Stimulated activated CD4-positive, alpha-beta T cell treated with anti-CD3 and anti-CD28 coated beads, Interleukin-1b, Interleukin-23, amount 100 ng/mL, for 48 hours (primary cell): ENCODE measurements at places on chromosomes 16 and 17.

DNA sequence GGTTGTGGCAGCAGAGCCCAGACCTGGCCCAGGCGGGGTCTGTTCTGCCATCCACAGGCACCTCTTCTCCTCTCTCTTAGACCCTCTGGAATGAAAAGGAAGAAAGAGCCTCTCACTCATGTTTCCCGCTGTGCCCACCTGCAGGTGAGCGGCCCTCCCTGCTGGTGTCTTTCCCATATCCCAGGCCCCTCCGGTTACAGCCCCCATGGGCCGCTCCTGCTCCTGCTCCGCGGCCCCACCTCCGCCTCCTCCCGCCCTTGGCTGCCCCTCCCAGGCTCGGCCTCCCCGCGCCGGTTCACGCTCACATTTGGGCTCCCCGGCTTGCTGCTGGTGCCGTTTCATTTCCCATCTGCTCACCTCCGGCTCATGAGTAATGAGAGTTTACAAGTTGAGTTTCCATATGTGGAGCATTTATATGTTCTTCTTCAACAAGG lies 98.7 kb upstream of the SDK2 start:
- DNase-seq, result no peak

- DNase-seq, result no peak
These were observed 14.5 kb upstream of the KRT222 start for GRCh38 chr17:40679523-40679907.

- DNase-seq, result no peak
These were observed 92.8 kb downstream of the GAS7 start for GRCh38 chr17:10105513-10106001.

DNA sequence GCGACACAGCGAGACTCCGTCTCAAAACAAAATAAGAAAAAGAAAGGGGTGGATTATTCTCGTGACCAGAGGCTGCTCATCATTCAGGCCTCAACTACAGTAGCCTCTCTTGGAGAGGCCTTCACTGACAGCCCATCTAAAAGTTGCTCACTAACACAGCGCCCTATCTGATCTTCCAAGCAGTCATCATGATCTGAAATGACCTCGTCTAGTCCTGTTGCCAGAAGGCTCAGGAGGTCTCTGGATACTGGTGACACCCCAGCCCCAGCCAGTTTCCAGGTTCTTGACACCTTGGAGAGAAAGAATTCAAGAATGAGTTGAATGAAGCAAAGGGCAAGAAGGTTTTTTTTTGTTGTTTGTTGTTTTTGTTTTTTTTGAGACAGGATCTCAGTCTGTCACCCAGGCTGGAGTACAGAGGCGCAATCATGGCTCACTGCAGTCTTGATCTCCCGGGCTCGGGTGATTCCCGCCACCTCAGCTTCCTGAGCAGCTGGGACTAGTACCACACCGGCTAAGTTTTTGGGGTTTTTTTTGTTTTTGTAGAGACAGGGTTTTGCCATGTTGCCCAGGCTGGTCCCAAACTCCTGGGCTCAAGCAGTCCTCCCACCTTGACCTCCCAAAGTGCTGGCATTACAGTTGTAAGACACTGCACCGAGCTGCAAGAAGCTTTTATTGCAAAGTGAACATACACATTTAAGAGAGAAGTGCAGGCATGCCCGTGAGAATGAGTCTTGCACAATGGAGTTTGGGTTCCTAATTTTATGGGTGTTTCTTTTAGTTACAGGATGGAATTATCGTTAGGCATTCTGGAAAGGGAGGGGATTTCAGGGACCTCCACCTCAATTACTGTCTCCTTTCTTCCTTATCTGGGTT lies 2.7 kb upstream of the ZC3H7A start:
- DNase-seq, result no peak

GRCh38 chr16:66862023-66862520 lies 17.9 kb downstream of the CA7 start:
- no peak for DNase-seq

DNA sequence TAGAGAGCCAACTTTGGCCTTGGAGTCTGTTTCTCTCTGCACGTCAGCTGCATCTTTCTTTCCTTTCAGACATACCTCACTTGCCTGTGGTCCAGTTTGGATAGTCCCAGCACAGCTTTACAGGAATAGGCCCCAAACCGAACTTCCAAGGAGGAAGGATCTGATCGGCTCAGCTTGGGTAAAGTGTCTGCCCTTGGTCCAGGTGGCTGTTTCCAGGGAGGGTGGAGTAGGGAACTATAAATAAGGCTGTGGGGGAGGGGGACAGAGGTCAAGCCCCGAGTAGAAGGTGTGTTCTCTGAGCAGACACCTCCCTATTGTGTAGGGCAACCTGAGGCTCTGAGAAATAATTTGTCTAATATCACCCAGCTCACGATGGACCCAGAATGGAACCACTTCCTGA lies 29.2 kb upstream of the NKD1 start:
- DNase-seq, result no peak

DNA sequence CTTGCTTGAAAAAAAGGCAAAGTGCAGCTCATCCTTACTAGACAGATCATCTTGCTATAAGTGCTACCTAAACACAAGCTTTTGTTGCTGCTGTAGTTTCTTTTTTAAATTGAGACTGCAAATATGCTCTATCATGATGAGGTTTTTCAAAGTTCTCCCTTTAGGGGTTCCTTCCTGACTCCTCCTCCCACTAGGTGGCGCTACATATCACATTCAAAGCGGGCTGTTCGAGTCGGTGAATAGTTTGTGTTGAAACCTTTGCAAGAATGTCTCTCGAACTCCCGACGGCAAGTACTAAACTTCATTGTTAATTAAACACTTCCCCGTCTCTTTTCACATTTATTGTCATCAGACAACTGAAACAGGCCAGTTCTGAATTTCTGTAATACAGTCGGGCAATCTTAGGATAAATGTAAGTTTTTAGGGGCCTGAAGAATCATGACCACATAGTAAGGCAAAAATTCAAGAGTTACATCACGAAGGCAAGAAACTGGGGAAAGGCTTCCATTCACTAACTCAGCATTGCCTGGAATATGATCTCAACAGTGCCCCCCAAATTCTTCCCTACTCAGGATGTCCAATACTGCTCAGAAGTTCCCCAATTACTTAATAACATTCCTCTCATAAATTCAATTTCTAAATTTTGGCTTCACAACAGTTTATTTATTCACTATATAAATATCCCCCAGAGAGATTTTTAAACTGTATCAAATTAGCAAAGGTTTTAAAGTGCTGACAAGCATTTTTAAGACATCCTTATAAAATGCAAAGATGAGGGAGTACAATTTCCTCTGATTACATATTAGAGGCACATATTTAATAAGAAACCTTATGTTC lies 6.7 kb downstream of the HS3ST3A1 start:
- DNase-seq, result peak; percentile 78

DNA sequence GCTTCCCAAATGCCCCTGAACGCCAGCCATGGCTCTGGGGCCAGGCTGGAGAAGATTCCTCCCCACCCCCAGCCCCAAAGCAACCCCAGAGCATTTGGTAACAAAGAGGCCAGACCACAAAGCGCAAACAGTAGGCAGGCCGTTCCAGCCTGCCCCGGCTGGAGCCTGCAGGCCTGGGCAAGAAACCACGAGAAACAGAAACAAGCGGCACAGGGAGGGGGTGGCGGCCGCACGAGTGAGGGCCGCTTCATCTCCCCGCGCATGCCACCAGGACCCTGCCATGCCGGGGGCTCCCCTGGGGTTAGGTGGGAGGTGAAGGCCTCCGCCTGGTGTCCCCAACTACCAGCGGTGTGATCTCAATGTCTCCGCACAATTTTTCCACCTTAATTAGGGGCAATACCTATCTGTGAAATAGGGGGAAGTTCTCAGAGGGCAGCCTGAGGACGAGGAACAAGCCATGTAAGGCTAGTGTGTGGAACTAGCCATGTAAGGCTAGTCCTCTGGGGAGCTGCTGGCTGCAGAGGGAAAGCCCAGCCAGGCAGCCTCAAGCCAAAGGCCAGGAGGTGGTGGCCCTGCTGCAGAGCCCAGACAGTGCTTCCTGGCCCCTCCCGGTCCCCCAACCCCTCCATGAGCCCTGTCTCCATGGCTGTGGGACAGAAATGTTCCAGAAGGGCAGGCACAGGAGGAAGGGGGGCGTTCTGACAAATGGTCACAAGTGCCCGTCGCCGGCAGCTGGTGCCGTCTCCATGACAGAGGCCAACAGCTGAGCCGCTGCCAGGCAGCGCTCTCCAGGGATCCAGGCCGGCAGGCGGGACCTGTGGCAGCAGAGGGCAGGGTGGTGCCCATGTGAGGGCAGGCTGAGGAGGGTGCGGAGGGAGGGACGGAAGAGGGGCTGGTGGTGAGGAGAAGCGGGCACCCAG lies 14.5 kb upstream of the MTSS2 start:
- DNase-seq, result no peak

DNA sequence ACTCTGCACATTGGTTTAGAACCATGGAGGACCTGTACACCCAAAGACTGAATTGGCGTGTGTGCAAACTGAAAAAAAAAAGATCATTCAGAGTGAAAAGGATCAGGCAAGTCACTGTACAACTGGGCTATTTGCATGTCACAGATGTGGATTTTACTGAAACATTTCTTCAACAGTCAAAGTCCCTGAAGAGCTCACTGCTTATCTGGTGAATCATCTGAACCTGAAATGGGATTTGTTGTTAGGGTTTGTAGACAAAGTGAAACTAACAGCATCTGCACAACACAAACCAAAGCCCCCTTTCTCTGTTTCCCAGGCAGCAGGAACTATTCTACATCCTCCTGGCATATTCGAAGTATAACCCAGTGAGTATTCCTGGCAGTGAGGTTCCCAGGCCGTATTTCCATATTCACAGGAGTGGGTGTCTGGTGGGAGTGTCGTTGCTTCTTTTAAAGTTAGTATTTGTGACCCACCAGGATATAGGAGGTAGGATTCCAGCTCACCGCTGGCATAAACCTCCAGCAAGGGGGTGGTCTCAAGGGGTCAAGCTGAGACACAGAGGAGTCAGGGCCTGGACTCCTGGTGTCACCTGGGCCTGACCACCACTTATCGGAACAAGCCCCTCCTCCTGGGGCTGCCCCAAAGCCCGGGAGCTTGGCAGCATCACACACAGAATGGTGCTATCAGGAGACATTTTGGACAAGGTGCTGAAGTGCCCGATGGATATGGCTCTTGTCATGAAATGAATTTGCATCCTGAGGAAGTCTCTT lies 80.9 kb downstream of the GOSR1 start:
- DNase-seq, result no peak

DNA sequence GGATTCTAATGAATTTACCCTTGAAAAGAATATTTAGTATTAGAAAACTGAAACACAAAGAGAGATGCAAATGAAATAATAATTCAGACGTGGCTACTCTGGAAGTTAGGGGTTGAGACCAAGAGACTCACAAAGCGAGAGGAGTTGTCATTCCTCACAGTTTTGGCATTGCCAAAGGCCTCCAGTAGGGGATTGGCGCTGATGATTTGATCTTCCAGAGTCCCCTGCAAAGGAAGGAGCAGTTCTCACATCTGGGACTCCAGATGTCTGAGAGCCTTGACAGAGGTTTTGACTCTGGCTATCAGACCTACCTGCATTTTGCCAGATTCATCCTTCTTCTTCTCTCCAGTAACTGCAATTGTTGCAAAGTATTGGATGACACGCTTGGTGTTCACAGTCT lies 6.6 kb downstream of the MYH8 start:
- no peak for DNase-seq

DNA sequence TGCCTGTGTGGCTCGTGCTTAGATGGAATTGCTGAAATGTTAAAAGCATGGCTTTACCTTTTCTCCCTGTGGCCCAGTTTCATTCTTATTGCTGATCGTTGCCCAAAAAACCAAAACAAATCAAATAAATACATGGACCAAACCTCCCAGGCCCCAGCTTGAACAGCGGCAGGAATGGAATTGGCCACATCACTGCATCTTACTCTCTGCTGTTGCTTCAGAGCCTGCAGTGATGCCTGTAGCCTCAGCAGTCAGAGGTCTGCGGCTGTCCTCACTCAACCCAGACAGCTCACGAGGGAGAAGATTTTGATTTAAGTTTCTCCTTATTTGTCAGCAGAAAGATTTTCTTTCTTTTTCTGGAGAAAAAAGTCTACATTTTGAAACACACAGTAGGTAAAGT lies 91.5 kb downstream of the NPIPB11 start:
- no peak for DNase-seq

DNA sequence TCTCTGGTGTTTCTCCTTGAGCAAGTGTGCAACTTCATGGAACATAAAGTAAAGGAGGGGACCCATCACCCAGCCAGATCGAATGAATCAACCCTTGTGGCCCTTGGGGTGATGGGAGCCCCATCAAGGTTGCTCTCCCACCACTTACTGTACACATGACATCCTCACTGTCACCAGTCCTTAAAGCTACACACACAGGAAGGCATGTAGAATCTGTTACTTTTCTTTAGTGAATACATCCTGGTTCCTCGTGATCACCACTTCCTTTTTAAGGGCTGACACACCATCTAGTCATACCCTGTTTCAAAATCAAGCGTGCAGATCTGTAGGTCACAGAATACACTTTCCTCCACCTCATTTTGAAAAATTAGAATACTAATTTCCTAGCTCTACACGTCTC lies 22.6 kb upstream of the MPHOSPH6 start:
- peak; percentile 56 for DNase-seq

DNA sequence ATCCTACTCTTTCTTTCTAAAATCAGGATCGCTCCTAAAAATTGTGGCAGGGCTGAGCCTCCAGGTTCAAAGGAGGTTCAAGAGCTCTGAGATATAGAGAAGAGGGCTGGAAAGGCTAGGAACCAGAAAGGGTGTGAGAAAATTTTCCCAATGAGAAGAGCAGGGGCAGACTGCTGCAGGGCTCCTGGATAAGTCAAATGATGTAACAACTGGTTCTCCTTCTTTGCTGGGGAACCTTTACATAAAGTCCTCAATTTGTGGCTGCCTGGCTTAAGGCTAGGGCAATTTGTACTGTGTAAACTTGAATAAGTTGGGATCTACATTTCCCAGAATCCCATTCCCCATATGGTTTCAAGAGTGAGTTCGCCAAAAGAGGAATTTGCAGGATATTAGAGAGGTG lies 16.3 kb upstream of the AKAP1 start:
- no peak for DNase-seq

DNA sequence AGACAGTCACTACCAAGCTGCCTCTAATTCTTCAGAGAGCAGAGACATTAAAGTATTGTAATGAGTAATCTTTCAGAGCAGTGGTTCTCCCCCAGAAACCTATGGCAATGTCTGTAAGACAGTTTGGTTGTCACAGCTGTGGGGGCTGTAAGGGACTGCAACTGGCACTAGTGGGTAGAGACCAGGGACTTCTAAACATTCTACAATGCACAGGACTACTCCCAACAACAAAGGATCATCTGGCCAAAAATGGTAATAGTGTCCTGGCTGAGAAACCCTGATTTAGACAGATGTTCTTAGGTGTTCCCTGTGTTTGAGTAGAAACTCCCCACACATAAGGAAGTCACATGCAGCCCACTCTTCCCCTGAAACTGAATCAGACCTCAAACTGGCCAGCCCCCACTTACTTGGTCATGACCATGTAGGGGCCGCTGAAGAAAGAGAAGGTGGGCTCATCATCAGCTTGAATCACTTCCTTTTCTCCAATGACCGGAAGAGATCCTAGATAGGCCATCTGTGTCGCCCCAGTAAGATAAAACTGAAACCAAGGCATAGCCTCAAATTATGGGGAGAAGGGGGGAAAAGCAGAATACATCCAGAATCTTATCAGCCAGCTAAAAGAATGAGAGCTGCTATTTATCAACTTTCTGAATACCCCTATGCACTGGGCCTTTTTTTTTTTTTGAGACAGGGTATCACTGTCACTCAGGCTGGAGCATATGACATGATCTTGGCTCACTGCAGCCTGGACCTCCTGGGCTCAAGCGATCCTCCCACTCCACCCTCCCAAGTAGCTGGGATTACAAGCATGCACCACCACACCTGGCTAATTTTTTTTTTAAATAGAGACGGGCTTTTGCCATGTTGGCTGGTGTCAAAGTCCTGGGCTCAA lies 75.8 kb downstream of the TEX14 start:
- no peak for DNase-seq
